ENCODE measurements at places on chromosomes 7 and 10.
A peak's percentile ranks its signal among the peaks of the same experiment; 100 is the strongest.

DNA sequence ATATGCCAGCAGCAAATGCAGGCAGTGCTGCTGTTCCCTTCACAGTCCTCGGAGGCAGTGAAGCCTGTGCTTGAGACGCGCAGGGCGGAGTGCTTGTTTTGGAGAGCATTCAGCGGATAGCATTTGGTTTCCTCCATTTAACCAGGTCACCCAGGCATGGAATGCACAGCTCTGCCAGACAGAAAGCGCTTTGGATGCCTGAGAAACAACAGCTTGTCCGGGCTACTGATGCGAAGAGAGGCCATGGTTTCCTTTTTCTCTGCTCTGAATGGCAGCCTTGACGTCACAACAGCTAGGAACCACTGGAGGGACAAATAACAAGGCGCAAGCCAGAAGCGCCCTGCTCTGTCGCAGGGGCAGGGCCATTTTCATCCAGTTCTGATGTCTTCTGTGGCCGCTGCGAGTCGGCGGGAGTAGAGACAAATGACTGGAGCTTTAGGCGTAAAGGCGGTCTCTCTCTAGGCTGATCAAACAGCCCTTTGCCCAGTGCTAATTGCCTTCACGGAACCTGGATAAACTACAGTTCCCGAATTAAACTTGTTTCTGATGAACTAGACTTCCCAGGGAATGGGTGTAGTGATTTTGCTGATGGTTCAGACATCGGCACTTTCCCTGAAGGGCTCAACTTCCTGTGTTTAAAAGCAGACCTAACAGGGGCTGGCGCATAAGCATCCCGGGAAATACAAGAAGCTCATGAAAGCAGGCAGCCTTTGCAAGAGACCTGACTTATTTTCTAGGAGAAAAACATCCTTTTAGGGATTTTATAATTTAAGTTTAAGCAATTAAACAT lies 187.6 kb upstream of the KLF14 start:
- DNase-seq = peak; percentile 59

- no peak for DNase-seq
These were observed 566.9 kb downstream of the DNAJB6 start for GRCh38 chr7:157903710-157904109.

GRCh38 chr7:136114966-136115762 lies 138.0 kb upstream of the MTPN start:
- DNase-seq = peak; percentile 48

GRCh38 chr7:131109011-131109758 lies 218.5 kb upstream of the MKLN1 start:
- no peak for DNase-seq

DNA sequence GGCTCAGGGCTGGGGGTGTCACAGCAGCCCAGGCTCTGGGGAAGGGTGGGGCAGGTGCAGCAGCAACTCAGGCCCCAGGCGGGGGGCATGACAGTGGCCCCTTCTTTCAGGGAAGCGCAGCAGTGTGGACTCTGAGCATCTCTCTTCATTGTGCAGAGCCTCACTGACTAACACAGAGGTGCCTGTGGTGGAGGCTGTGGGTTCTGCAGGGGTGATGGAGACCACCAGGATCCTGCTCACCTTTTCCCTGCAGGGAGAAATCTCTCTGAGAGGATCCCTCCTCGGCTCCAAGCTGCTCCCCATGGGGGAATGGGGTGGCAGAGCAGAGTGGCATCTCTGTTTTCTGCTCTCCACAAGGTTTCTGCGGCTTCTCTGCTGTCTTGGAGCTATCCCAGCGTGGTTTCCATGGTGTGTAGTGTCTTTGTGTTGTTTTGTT lies 37.8 kb upstream of the SHH start:
- no peak for DNase-seq
